SK-N-SH (cell line): ENCODE measurements at places on chromosomes 1 and 21.

DNA sequence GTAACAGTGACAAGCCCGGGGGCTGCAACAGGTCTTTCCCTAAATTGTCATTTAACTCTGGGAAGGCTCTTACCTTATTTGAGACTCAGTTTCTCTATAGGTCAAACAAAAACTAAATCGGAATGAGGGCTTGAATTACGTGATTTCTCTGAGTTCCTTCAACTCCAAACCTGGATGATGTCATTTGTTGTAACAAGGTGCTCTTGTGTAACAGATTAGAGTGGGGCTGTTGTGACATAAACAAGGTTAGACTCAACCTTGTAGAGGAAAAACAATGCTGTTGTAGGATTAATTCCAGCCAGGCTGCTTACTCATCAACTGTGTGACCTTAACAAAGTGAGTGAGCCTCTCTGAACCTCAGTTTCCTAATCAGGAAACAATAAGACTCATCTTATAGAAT is 74.4 kb downstream of the SUSD4 start:
- no peak for DNase-seq

- DNase-seq = no peak
Observed at GRCh38 chr21:46158666-46159300, 3.4 kb upstream of the FTCD start.

DNA sequence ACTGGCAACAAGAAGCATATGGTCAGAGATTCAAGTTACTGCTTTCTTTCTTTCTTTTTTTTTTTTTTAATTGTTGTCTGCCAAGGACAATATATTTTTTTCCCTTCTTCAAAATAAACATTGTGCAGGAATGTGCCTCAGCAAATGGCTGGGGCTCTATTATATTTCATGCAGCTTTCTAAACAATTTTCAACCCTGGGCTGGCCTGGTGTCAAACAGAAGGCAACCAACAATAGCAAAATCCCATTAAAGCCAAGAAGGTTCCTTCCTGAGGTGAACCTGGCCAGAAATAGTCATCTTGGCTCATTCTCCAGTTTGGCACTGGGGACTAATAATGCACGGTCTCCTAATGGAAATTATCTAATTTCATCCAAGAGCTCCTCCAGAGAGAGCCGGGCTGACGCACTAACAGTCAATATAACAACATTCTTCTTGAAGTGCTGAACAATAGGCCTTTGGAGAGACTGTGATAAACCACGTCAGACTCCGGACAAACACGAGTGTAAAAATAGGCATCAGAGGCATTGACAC is 35.7 kb upstream of the HLX start:
- no peak for DNase-seq

GRCh38 chr1:231515748-231516147 is 12.7 kb upstream of the TSNAX start:
- no peak for DNase-seq

- no peak for DNase-seq
Observed at GRCh38 chr1:16905110-16905867, 9.5 kb downstream of the RNU1-2 start.

- DNase-seq = no peak
Observed at GRCh38 chr1:214967865-214968575, 114.5 kb upstream of the KCNK2 start.
